ENCODE measurements at places on chromosomes 11 and 22. TPM values are rescaled to one million over a fixed set of nuclear protein-coding genes. Genes with fewer than 3 reads are reported as not detected.

GRCh38 chr22:37212174-37212906 is at the start of gene SSTR3:
TSS of gene SSTR3 (minus strand) at chr22:37212477. CDS start at chr22:37207803, 4,674 bp downstream.
- DNase-seq: peak; percentile 52

- no peak for DNase-seq
Measured at GRCh38 chr11:123351375-123351774, 78.7 kb upstream of the GRAMD1B start.

DNA sequence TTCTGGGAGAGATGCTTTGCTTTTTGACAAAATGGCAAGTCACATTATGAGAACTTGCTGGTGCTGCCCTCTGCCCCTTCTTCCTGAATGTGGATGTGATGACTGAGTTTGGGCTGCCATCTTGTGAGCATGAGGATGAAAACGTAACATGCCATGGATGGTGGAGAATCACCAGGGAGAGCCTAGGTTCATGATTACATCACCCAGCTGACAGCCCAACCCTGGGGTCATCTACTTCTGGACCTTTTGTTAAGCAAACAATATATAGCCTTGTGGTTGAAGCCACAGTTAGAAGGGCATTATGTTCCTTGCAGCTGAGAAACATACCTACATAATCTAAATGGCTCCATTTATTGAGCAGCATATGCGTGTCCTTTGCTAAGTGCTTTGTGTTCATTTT is 321.5 kb downstream of the KIRREL3 start:
- DNase-seq: no peak

GRCh38 chr11:32172041-32172847 is 81.4 kb downstream of the RCN1 start:
- no peak for DNase-seq

- peak; percentile 74 for DNase-seq
Measured at GRCh38 chr11:45665933-45666647, 668 bp upstream of the CHST1 start.

DNA sequence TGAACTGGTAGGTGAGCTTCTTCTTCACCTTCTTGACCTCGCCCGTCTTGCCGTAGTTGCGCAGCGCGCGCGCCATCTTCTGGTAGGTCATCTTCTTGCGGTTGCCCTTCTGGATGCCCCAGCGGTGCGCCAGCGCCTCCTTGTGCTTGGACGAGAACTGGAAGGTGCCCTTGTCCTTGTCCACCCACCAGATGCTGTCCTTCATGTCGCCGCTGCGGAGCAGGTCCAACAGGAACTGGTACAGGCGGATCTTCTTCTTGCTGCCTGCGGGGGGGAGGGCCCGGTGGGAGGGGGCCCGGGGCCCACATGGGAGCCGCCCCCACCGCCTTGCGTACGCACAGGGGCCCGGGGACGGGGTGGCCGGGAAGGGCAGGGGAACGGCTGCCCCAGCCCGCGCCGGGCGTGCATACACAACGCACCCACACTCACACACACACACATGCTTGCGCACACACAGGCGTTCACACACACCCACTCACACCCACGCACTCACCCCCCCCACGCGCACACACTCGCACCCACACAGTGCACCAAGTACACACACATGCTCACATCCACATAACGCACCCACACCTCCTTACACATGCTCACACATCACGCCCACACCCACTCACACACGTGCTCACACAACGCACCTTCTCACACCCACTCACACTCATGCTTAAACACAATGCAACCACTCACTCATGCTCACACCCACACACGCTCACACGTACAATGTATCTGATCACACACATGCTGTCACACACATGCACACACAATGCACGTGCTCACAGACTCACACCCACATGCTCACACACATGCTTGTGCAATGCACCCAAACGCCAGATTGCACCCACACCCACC is 3.0 kb upstream of the MYBPC3 start:
- DNase-seq: peak; percentile 97

GRCh38 chr11:86237267-86237804 is 7.2 kb upstream of the EED start:
- no peak for DNase-seq

DNA sequence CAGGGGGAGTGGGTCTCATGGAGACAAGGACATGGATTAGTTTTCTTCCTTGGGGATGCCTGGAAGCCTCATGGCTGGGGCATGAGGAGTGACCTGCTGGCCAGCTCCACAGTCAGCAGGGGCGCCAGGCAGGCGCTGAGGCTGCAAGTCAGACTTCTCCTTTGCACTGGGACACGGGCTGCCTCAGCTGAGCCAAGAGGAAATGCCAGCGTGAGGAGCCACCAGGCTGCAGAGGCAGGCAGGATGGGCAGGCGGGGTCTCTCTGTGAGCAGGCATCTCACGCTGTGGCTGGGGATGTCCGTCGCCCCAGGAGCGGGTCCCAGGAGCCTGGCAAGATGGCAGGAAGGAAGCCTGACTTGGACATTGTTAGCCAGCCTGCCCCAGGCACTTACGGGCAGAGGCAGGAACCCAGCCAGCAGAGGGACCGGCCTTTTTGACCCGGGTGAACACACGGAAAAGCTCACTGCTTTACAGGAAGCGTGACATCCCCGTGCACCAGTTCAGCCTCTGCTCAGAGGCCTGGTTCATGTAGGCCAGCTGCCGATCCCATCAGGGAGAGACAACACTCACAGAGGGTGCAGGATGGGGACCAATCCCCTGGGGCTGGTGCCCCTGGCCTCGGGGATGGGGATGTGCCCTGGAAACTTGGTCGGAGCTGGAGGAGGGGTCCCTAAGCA is 10.2 kb downstream of the GNB1L start:
- DNase-seq: peak; percentile 73

DNA sequence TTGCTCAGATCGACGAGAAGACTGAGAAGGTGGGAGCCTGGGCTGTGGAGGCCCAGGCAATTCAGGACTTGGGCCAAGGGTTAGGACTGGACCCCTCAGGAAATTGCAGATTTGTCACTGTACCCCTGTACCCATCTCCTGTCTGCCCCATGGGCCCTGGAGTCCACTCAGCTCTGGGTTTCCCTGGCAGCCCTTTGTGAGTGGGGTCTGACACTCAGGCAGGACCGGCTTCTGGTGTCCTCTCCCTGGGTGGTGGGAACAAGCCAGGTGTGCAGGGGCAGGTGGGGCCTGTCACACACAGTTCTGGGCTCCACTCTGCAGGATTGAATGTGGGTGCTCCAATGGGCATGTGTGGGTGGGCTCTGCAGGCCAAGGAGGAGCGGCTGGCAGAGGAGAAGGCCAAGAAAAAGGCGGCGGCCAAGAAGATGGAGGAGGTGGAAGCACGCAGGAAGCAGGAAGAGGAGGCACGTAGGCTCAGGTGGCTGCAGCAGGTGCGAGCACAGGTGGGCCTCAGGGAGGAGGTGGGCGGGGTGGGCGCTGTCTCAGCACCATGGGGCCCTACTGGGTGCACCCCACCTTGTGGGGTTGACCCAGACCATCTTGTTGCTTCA is 21.6 kb downstream of the INCENP start:
- DNase-seq: no peak

- no peak for DNase-seq
Measured at GRCh38 chr11:95517453-95517852, 272.1 kb downstream of the FAM76B start.

GRCh38 chr22:43213051-43213450 is 26.1 kb upstream of the TTLL12 start:
- no peak for DNase-seq

- peak; percentile 69 for DNase-seq
Measured at GRCh38 chr22:17098379-17098819, 13.6 kb downstream of the IL17RA start.

DNA sequence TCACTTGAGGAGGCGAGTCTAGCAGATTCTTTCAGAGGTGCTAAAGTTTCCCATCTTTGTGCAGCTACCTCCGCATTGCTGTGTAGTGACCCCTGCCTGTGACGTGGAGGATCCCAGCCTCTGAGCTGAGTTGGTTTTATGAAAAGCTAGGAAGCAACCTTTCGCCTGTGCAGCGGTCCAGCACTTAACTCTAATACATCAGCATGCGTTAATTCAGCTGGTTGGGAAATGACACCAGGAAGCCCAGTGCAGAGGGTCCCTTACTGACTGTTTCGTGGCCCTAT is 8.9 kb upstream of the SAMM50 start:
- DNase-seq: no peak

- DNase-seq: no peak
Measured at GRCh38 chr11:65695459-65696241, 16.4 kb upstream of the KAT5 start.

DNA sequence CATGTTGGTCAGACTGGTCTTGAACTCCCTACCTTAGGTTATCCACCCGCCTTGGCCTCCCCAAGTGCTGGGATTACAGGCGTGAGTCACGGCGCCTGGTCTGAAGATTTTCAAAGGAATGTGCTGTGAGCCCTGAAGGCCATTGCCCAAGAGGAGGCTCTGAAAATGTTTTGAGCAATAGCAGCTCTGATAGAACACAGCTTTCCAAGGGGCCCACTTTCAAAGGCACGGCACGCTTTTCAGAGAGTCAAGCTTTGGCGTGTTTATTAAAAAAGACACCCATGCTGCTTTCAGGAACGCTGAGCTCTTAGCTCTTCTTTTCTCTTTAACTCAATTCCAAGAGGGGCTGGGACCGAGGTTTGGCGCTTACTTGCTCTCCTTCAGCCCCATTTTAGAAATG is 73.8 kb upstream of the CDON start:
- DNase-seq: peak; percentile 96

GRCh38 chr22:50641696-50642607 is 14.0 kb upstream of the ARSA start:
- DNase-seq: peak; percentile 64

DNA sequence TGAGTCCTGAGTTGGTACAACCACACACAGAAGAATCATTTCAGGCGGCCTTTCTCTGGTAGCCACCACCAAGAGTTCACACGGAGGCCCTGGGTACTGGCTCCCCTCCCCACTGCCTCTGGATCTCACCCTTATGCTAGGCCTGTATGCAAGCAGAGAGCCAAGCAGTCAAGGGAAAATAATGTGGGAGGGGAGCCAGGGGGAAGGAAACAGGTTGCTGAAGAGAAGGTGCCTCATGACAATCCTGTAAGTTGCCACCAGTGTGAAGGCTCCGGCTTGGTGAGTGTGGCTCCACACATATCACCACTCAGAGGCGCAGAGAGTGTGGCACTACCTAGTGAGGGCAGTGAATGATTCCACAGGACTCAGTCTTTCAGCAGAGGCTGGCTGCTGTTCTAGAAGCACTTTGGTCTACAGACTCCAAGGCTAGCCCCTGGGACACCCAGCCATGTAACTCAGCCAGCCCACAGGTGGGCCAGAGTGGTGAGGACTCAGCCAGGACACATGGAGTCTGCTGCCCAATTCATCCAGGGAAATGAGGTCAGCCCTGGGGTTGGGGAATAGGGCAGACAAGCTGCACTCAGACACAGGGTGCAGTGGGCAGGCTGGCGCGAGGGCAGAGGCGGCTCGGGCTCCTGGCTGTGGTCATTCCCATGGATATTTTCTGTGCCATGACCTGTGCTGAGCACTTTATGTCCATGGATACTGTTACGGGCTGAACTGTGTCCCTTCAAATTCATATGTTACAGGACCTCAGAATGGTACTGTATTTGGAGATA is 49.0 kb upstream of the SERPIND1 start:
- DNase-seq: no peak

DNA sequence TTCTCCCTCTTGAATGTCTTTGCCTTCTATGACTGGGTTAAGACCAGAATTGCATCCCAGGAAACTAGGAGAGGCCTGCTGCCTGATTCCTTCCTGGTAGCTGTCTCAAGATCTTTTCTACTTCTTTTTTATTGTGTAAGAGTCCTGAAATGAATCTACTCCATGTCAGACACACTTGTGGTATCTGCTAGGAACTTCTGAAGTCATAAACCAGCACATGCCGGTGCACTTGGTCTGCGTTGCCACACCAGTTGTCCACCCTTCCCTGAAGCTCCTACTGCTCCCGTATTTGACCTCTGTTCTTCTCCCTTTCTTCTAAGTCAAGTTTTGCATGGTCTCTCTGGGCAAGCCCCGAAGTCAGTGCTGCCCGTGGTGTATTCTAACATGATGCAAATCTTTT is 644.2 kb downstream of the ETS1 start:
- no peak for DNase-seq

DNA sequence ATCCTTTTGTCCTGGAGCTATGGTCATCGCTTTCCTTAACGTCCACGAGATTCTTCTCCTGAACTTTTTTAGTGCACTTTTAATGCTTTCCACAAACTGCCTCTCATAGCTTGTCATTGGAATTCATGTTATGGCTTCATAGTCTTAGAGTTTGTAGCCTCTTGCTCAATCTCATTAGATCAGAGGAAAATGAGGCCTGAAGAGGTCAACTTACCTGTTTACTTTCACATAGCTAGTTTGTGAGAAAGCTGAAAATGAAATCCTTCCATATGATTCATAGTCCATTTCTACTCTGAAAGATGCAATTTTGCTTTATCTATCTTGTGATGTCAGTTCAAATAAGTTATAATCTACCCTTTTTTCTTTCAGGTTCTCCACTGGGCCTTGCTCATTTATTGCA is 1747.2 kb upstream of the RAG2 start:
- no peak for DNase-seq

GRCh38 chr11:45042560-45042959 is 91.9 kb upstream of the TP53I11 start:
- DNase-seq: no peak

DNA sequence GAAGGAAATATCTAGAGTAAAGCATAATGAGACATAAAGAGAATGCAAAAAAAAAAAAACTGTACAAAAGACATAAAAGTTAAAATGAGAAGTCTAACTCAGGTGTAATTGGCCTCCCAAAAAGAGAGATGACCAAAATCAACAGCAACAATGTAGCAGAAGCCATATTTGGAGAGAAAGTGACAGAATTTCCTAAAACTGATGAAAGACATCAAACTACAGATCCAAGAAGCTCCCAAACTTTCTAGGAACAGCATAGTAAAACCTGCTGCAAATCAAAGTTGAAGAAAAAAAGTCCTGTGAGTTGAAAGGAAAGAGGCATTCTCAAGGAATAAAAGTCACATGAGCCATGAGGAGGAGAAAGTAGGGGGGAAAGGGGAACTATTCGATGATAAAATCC is 231.3 kb downstream of the METTL15 start:
- no peak for DNase-seq

ZNF214 gene
- total RNA-seq: 1.9 TPM

OR4B1 gene
- not detected for total RNA-seq

OR9Q1 gene
- not detected for total RNA-seq

KIRREL3 gene
- 0.81 TPM for total RNA-seq

CLMP gene
- 180 TPM for total RNA-seq

NFAM1 gene
- total RNA-seq: 2.1 TPM

TMEM45B gene
- total RNA-seq: 1.4 TPM

APOA1 gene
- total RNA-seq: 0.54 TPM

PTPN5 gene
- 0.33 TPM for total RNA-seq

OR52D1 gene
- total RNA-seq: not detected

TRPM5 gene
- not detected for total RNA-seq

FOLR1 gene
- 0.71 TPM for total RNA-seq

MMP12 gene
- total RNA-seq: not detected

GGTLC2 gene
- not detected for total RNA-seq

PRR14L gene
- total RNA-seq: 12.7 TPM

TIRAP gene
- total RNA-seq: 11.5 TPM

SOX6 gene
- 1.7 TPM for total RNA-seq

RASGRP2 gene
- 27.2 TPM for total RNA-seq

TIGD3 gene
- 0.33 TPM for total RNA-seq
